ENCODE measurements at places on chromosomes 16 and 17.
A peak's percentile ranks its signal among the peaks of the same experiment; 100 is the strongest.

- no peak for DNase-seq
These were observed 53.7 kb downstream of the IL21R start for GRCh38 chr16:27455700-27456099.

DNA sequence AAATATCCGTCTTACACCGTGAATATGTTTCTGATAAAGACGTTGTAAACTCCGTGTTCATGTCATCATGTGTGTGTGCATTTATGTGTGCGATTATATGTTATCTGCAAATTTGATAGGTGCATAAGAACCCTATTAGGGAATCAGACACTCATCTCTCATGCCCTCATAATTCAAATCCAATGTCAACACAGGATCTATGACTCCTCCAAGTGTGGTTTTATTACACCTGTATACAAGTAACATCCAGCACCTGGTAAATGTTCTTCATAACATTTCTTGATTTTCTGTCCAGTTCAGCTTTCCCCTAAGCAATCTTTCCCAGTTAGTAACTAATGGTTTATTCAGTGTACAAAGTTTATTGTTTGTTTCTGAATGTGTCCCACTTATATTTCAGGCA, 681.9 kb downstream of the CDH11 start:
- no peak for DNase-seq

DNA sequence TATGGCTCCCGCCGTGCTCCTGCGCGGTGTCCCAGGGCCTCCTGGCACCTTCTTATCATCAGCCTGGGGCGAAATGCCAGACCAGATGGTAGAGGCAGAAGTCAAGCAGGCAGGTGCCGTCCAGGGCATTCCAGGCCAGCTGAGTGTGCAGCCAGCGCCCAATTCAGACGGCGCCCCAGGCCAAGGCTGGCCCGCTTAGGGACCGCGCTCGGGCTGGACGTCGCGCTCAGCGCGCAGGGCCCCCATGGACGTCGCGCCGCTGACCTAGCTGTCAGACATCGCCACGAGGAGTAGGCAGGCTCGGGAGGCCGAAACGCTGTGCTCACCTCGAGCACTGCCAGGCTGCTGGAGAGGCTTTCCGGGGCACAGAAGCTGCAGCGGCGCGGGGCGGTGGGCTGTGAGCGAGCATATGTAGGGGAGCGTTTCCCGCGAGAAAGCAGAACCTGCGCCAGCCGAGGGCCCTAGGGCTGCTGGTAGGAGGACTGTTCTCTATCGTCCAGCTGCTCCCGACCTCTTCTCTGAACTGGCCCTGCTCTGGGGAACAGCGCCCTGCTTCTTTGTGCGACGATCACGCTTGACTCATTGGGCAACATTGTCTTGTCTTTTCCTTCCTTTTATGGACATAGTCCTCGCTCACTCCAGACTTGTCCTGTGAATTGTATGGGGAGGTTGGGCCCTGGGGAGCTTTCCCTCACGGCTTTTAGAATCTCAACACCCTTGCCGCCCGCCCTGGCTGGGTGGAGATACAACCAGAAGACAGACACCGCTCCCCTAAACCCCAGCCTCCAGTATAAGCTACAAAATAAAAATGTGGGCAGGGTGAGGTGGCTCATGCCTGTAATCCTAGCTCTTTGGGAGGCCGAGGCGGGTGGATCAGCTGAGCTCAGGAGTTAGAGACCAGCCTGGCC, 8.4 kb upstream of the CA4 start:
- DNase-seq: no peak

DNA sequence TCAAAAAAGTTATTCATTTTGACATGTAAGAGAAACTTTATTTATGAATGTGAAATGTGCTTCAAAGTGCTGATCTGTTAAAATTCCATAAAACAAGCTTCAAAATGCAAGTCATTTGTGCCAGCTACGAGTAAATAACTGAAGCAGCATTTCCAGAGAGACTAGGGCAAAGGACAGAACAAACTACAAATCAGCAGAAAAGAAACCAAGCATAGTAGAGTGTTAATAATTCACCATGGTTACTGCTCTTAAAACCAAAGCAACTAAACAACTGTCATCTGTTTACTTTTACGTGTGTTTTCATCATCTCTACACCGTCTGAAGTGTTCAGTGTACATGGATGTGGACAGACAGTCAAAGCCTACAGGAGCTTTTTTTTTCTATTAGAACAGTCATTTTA, 1.6 kb upstream of the ASPA start:
- no peak for DNase-seq

GRCh38 chr16:88630941-88631340, 7.4 kb upstream of the IL17C start:
- no peak for DNase-seq

GRCh38 chr17:73824321-73824720, 180.1 kb upstream of the SDK2 start:
- no peak for DNase-seq

- no peak for DNase-seq
These were observed 36.5 kb upstream of the TOB1 start for GRCh38 chr17:50902372-50903353.

DNA sequence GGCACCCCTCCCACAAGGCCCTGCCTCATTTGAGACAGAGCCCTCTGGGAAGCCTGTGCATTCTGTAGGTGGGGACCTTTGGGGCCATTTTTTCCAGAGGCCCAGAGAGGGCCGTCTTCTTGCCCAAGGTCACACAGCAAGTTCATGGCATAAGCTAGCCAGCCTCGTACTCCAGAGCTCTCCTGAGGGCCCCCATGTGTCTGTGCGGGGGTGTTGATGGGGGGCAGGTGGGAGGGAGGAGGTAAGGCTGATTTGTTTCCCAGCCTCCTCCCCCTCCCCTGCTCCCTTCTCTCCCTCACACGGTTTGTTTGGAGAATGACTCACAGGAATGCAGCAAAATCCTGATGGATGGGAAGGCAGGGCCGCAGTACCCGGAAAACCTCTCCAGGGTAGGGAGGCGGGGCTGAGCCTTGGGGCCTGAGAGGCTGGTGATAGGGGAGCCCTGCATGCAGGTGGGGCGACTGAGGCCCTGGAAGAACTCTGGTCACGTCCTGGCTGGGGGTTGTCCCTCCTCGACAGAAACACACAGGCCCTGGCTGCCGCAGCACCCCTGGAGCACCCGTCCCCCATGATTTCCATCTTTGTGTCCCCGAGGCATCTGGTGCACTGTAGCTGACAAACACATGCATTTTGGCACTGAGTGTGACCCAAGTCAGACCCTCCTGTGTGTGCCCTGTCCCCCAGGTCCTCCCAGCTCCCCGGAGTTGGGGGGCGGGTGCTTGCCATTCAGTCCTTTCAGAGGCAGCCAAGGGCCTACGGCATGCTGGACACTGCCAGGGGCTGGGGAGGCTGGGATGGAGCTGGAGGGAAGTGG, 29.7 kb downstream of the RAI1 start:
- no peak for DNase-seq

GRCh38 chr17:44533533-44534246, 23.6 kb upstream of the FZD2 start:
- DNase-seq: peak; percentile 75

DNA sequence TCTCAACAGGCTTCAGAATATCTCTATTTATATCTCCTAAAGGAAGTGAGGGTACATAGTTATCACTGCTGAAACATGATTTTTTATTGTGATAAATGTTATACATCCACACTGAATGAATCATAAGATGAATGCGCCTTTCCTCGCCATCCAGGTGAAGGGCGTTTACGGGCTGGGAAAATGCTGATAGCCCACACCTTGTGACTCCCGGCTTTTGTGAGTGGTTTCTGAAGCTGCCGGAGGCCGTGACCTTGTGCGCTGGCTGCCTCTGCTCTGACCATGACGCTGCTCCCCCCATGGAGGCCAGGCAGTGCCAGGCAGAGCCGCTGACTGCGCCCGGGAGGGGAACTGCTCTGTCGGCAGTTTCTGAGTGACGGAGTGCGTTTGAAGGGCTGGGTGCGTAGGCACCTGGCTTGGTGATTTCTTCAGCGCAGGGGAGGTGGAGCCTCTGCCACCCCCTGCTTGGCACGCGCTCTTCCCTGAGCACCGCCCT, 97.2 kb downstream of the RAP1GAP2 start:
- no peak for DNase-seq

DNA sequence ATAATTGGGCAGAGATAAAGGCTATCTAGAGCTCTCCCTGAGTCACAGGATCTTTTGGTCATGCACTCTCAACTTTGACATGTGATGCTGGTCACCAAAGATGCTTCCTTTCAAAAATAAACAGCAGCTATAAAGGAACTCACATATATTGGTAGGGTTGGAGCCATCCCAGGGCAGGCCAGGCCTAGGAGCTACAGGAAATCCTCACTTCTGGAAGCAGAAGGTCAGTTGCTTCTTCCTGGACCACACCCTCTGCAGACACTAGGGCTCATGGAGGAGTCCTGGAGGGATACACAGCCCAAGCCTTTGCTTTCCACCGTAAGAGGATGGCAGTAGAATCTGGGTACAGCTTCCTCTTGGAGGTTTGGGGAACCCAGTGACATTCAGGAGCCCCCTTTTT, 24.6 kb downstream of the SOST start:
- DNase-seq: no peak
